BE2C (cell line): ENCODE measurements at places on chromosomes 4 and X.

- DNase-seq, result peak; percentile 6
Observed at GRCh38 chr4:22778547-22779163, 85.9 kb downstream of the GBA3 start.

DNA sequence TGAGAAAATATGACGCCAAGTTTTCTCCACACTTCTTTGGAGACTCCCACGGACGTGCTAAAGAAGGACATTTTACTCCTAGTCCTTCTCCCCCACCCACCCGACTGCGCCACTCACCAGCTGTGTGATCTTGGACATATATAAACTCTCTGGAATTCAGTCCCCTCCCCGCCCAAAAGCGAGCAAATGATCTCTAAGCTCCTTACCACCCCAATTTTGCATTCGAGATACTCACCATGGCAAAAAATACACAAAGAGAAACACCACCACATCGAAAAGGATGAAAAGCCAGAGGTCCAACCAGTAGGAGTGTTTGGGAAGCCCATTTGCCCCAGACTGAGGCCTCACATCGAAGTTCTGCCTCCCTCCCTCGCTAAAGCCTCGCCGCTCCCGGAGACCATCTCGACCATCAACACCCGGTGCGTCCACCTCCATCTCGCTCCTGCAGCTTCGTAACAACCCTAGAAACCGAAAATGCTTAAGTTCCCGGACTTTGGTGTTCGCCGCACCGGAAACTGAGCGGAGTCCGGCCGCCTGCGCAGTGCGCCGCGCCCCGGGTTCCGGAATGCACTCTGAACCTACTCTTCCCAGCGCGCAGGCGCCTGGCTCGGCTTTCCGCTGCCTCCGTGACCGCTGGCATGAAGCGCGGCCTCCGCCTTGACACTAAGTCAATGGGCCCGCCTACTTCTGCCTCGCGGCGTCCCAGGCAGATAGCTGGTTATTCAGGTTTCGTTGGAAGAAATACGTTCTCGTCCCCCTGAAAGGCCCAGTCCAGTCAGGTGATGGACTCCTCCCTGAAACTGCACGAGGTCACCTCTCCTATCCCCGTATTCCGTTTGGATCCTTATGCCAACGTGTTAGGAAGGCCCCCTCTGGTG lies 21.6 kb downstream of the FABP2 start:
- DNase-seq, result peak; percentile 92

DNA sequence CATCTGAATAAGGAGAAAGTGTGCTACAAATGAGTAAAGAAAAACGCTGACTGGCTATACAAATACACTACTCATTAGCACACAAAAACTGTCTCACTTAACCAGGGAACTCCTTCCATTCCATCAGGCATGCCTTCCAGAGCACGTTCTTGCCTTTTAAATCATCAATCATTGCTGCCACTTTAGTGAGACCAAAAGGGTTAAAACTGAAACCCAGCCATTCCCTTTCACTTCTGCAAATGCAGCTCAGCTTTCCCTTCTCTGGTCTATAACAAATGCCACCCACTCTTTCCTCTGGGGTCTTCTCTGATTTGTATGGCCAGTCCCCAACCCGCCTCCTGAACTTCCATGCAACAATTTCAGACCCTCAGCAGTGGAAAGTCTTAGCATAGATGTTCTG lies 231.5 kb downstream of the TRIML1 start:
- DNase-seq, result no peak

- no peak for DNase-seq
Observed at GRCh38 chr4:102168580-102168979, 176.7 kb downstream of the SLC39A8 start.

DNA sequence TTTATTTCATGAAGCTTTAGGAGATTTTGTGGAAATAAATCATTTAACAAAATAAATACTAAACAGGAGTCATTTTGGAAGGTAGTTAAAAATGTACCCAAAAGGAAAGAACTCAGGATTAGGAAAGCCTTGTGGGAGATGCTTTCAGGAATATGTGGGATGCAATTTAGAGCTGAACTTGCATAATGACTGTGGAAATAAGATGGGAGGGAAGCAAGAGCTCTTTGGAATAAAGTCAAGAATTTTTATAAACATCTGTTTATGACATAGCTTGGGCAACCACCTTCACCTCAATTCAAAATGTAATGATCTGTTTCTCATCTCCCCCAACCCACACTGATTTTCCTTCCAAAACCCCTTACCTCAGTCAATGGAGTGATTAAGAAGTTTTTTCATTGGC lies 623.8 kb downstream of the FAT4 start:
- no peak for DNase-seq

DNA sequence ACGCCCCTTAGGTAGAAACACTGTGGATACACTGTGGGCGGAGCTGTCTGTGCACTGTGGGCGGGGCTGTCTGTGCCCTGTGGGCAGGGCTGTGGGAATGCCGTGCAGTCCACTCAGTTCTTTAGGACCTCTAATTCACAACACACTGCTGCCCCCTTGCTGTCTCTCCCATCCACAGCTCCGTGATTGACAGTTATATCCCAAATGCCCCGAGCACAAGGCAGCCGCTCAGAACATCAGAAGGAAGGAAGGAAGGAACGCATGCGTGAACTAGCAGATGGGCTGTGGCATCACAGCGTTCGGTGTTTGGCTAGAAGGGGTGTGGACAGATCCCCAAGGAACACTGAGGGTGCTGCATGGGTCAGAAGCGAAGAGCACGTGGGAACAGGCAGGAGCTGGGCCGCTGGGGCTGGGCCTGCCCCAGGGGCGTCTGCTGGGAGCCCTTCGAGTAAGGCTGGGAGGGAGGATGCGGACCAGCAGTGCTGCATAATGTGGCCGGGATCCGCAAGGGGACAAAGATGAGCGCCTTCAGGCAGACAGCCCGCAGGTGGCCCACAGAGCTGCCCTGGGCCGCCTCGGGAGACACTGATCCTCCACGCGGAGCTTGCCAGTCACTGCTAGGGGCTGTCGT lies 29.8 kb downstream of the ACOX3 start:
- peak; percentile 95 for DNase-seq

DNA sequence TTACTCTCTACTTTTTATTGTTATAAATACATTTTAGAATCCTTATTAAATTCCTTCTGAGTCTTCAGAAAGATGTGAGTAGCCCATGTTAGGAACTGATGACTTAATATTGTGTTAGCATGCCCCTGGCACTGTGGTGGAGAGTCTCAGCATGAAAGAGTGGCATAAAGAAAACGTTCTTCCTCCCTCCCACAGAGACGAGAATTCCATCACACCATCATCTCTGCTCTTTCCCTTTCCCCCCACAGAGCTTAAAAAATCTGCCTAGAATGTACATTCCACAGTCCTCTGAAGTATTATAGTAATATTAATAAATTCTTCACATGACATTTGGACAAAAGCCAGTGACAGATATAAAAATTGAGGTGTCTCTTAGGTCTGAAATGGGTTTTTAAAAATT lies 117.8 kb upstream of the DKK2 start:
- no peak for DNase-seq

DNA sequence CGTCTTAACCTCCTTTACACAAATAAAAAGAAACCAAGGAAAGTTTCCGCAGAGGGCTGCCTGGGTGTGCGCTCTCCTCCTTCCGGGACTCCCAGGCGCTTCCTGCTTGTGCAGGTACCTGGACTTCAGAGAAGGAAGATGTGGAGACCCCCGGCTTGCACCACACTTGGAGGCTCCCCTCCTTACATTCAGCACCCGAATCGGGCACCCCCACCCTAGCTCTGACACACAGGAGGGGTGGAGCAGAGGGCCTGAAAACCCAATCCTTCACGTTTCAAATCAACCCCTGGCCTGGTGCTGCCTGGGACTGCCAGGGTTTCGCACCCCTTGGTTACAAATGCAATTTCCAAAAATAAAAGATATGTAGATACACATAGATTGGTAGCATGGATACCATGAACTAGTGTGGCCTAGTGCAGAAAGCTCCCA lies 3.1 kb downstream of the NKX3-2 start:
- DNase-seq, result no peak

DNA sequence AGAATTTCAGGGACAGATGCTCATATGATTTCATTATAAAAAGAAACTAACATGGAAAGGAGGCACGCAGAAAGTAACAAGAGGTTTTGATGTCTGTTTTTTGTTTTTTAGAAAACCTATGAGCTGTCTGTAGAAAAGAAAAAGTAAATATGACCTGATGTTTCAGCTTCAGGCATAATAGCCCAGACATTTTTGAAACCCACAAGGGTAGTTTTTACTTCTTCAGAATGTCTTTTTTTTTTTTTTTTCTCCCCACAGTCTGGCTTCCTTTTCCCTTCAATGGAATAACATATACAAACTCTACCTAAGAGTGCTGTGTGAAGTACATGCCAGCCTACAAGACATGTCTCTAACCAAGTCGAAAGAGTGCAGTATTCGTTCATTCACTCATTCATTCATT lies 18.3 kb upstream of the STX18 start:
- no peak for DNase-seq

DNA sequence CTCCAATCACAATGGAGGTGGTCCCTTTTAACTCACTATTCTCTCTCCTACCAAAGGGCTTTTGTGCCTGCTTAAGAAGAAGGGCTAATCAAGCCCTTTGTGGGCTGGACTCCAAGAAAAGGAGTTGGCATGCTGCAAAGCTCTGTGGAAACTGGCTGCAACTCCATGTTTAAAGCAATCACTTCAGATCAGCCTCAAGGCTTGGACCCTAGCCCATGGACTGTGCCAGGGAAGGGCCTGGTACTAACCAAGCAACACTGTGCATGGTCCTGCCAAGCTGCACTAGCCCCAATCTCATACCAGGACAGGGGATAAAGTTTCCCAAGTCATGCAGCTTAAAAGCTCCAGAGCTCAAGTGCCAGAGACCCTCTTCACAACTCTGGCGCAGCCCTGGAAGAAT lies 86.7 kb downstream of the ATP8A1 start:
- DNase-seq, result peak; percentile 47

- no peak for DNase-seq
Observed at GRCh38 chrX:3181846-3182245, 140.6 kb downstream of the ARSF start.

DNA sequence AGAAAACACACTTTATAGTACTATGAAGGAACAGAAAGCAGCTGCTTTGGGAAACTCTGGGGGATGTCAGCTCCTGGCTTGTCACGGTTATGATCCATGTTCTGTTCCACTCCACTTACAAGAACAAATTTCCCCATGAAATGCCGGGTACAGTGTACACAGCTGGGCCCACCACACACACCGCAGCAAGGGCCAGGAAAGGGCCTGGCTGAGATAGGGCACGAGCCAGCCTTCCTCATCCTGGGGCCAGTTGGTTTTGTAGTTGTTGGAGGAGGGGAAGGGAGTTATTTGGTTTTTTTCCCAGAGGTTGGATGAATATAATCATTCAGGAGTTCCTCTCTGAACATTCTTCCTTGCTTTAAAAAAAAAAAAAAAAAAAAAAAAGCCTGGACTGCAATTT lies 56.8 kb downstream of the SEPSECS start:
- DNase-seq, result no peak

- DNase-seq, result no peak
Observed at GRCh38 chr4:168570466-168570865, 73.6 kb downstream of the PALLD start.

DNA sequence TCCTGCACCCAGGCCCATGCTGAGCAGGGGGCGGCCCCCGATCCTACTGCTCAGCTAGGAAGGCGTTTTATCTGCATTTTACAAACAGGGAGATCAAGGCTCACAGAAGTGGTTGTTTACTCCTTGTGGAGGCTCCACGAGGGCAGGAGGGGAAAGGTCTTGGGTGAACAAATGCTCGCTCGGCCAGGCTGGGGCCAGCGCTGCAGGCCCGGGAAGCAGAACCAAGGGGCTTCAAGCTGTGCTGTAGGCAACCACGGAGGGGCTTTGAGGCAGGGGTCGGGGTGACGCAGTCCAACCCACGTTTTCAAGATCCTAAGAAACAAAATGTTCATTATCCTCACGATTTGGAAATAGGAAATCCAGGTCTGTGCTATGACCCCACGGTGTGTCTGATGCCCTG lies 125.8 kb downstream of the HMX1 start:
- DNase-seq, result no peak

- DNase-seq, result no peak
Observed at GRCh38 chrX:69282893-69283690, 117.8 kb upstream of the PJA1 start.

GRCh38 chr4:99966692-99967091 lies 16.6 kb upstream of the H2AZ1 start:
- no peak for DNase-seq

DNA sequence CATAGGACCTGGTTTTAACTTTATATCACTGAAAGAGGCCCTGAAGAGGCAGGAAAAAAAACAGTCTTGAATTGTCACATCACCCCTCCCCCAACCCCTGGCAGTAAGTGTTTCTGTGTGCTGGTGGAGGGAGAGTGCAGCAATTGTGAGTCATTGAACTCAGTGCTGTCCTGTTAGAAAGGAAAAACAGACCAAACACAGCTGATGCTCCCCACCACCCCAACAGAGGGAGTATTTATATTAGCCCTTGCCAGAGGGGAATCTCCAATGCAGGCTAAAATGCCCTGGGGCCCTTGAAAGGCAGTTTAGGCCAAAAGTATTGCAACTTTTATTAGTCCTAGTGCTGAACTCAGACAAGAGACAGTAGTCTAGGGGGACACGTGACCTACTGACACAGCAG lies 197.8 kb upstream of the AGTR2 start:
- no peak for DNase-seq

- DNase-seq, result no peak
Observed at GRCh38 chr4:40848251-40848650, 98.5 kb downstream of the NSUN7 start.

DNA sequence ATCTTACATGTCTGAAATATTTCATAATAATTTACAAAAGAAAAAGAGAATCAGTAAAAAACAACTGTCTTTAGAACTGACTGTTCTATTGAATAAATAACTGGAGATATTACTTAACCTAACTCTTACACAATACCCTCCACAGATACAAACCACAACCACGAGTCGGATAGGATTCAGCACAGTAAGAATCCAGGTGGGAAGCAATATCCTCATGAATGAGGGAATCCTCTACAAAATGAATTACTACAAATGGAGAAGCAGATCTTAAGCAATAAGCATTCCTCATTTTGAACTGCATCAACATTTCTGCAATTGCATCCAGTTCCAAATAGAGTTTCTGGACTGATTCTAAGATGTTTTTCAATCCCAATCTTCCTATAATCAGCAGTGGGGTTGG lies 227.1 kb downstream of the SH2D1A start:
- DNase-seq, result no peak

GRCh38 chr4:90876296-90876695 lies 749.1 kb downstream of the CCSER1 start:
- DNase-seq, result no peak

DNA sequence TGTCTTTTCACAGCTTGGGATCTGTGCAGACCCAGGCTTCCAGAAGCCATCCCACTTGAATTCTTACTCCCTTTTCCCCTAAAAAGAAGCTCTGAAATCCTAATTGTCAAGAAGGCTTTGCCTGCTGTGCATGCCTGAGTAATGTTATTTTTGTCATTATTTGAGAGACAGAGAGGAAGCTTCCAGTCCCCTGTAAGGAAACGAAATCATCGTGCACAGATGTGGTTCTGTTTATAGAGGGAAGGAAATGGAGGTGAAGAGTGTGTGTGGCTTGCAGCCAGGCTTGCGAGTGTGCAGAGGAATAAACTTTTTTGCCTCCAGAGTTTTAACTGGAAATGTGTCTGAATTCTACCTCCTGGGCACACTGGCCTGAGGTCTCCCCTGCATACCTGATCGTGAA lies 70.2 kb downstream of the TBL1X start:
- DNase-seq, result no peak
